ENCODE measurements at places on chromosomes 16 and 17.

DNA sequence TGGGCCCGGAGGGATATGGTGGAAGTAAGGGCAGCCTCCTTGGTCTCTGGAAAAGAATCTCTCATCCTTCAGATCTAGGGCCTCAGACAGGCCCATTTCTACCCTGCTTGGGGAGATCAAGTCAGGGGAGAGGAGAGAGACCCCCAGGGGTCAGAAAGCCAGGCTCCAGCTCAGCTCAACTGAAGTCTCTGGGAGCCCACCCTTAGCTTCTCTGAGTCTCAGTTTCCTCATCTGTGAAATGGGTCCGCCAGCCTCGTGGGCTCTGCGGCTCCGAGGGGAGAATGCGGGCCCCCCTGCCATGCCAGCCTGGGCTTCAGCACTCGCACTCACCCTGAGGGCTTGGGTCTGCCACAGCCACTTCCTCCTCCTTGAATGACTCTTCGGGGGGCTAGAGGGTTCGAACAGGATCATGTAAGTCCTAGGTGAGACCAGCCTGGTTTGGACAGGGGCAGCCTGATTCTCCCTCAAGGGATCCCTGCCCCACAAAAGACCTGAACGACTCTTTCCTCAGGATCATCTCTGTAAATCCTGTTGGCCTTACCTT is 6.7 kb downstream of the CNGB1 start:
- DNase-seq, result no peak

DNA sequence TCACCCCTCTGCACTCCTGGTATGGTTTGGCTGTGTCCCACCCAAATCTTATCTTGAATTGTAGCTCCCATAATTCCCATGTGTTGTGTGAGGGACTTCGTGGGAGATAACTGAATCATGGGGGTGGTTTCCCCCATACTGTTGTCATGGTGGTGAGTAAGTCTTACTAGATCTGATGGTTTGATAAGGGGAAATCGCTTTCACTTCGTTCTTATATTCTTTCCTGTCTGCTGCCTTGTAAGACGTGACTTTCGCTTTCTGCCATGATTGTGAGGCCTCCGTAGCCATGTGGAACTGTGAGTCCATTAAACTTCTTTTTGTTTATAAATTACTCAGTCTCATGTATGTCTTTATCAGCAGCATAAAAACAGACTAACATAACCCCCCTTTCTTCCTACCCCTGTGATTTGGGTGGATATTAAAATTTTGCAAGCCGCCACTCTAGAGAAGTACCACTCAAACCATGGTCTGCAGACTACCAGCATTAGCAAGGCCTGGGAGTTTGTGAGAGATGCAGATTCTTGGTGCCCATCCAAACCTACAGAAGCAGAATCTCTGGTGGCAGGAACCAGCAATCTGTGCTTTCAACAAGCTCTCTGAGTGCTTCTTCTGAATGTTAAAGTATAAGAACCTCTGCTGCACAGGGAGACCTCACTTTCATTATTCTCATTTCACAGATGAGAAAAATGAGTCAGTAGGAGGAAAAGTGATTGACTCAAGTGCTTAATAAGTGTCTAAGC is 999.5 kb upstream of the EEF2KMT start:
- DNase-seq, result no peak

GRCh38 chr16:87435372-87436224 is 43.5 kb downstream of the MAP1LC3B start:
- no peak for DNase-seq

GRCh38 chr17:41527063-41528023 is 765 bp downstream of the KRT19 start:
- DNase-seq, result no peak

- no peak for DNase-seq
Measured at GRCh38 chr16:11410376-11411058, 65.3 kb downstream of the RMI2 start.

- no peak for DNase-seq
Measured at GRCh38 chr17:56320443-56320842, 167.2 kb downstream of the ANKFN1 start.

DNA sequence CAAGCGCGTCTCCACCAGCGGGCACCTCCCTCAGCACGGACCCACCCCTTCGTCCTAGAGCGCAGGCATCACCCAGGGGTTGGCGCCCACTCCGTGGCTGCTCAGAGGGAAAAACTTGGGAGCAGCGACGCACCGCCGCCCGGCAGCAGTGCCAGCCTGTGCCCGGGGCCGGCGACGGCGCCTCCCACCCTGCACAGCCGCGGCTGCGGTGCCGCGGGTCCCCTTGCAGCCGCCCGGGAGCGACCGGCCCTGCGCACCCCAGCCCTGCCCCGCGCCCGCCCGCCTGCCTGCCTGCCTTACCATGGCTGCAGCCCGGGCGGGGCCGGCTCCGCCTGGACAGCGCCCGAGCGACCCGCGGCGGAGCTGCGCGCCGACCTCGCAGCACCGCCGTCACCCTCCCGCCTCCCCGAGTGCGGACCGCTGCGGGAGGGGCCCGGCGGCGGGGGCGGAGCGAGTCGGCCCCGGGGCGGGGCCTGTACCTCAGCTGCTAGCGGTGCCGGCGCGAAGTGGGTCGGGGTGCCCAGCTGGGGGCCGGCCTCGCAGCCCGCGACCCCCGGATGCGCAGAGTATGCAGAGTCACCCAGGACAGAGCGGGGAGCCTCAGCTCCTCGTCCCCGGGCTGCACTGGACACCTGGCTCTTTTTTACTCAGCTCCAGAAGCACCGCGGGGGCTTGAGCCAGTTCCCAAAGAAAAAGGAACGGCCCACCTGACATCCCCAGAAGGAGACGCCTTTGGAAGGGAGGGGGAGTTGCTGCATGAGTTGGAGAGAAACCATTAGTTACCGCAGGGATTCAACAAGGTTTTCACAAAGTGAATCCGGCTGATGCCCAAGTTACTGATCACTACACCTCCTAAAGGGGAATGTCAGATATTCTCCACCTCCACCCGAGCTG is 17.5 kb upstream of the MTMR4 start:
- peak; percentile 64 for DNase-seq

- DNase-seq, result peak; percentile 46
Measured at GRCh38 chr17:35368081-35368830, 5.2 kb downstream of the SLFN11 start.

GRCh38 chr17:2936351-2936750 is 127.1 kb downstream of the OR1D5 start:
- DNase-seq, result no peak

- no peak for DNase-seq
Measured at GRCh38 chr17:63647065-63647725, 25.0 kb downstream of the MAP3K3 start.

GRCh38 chr17:43106552-43106951 is 18.6 kb downstream of the BRCA1 start:
- no peak for DNase-seq

DNA sequence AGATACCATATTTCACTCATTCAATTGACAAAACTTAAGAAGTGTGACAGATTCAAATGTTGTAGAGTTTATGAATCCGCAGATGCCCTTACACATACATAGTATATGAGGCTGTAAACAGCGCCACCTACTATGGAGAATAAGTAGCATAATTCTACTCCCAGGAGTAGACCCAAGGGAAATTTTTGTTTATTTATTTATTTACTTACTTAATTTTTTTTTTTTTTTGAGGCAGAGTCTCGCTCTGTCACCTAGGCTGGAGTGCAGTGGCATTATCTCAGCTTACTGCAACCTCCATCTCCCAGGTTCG is 35.5 kb downstream of the GAN start:
- DNase-seq, result no peak

DNA sequence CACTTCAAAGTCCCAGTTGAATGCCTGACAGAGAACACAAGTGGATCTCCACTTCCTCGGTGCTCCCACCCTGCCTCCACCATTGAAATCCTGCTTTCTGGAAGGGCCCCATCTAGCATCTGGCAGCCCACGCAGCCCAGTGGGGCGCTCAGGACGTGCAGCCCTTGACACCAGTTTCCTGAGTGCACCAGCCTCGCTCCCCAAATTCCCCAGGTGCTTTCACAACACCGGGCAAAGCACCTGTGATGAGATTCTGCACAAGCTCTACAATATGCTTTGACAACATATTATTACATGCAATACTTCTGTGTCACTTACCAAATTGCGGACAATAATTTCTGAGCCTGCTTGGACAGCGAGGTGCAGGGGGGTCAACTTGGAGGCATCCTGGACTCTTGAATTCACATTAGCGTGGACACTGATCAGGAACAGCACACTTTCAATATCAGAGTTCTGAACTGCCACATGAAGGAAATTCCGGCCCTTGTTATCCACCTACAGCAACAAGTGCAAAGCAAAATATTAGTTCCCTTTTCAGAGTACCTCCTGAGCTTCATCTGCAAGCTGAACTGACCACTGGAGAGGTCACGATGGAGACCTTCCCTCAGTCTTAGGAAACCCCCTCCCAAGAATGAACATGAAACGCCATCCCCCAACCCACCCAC is 33.9 kb downstream of the CYB5D2 start:
- no peak for DNase-seq

DNA sequence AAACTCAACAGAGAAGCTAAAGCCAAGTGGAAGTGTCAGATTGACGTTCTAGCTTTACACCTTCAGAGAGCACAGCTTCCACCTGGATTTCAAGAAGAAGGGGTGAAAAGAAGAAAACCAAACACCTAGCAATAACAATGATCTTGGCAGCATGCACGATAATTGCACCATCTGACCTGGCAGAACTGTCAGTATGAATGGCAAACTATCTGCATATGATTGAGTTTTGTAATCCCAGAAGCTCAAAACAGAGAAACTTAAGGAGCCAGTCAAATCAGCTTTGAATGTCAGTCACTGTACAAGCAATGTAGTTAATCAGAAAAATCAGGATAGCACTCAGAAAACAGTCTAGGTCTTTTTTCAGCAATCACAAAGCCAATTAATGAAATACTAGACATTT is 427.1 kb downstream of the ZFHX3 start:
- no peak for DNase-seq

DNA sequence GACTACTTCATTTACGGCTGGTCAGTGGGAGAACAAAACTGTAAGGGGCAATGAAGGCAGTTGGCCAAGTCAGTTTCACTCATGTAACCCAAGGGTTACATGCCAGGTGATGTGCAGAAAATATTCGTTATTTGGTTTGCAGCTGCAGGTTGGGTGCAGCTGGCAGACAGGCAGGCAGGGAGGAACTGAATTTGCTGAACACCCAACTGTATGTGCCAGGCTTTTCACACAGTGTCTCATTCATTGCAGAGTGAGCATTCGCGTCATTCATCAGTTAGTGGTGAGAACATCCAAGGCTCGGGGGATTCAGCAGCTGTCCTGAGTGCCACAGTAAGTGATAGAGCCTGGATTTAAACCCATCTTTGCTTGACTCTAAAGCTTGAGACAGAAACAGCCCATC is 59.7 kb downstream of the ABCC6 start:
- no peak for DNase-seq

DNA sequence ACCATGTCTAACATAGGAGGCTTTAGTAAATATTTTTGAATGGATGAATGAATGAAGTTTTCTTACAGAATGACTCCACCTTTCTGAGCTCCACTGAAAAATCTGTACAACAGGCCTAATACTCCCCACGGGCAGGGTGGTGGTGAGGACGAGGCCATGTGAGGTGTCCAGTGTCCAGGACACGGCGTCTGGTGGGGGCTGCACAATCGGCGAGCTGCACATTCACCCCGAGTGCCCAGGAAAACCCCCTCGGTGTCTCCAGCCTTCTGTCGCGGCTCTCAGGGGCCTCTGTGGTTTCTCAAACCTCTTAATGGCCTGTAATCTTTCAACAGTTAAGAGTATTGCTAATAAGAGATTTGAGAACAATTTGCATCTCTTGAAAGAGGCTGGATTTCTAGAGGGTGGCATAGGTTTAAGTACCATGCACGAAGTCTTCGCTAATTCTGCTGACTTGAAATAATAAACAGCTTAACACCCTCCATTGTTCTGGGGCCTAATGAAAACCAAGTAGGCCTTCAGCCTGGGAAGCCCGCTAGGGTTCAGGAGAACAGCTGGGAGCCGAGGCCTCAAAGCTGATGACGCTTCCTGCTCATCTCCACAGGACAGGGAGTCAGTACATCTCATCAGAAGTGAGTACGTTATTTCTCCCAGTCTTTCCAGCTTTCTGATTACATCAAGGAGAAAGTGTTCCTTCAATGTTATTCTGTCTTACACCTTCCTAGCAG is 304.6 kb upstream of the FOXF1 start:
- DNase-seq, result no peak

- DNase-seq, result no peak
Measured at GRCh38 chr17:73349138-73349537, 37.3 kb upstream of the CDC42EP4 start.

DNA sequence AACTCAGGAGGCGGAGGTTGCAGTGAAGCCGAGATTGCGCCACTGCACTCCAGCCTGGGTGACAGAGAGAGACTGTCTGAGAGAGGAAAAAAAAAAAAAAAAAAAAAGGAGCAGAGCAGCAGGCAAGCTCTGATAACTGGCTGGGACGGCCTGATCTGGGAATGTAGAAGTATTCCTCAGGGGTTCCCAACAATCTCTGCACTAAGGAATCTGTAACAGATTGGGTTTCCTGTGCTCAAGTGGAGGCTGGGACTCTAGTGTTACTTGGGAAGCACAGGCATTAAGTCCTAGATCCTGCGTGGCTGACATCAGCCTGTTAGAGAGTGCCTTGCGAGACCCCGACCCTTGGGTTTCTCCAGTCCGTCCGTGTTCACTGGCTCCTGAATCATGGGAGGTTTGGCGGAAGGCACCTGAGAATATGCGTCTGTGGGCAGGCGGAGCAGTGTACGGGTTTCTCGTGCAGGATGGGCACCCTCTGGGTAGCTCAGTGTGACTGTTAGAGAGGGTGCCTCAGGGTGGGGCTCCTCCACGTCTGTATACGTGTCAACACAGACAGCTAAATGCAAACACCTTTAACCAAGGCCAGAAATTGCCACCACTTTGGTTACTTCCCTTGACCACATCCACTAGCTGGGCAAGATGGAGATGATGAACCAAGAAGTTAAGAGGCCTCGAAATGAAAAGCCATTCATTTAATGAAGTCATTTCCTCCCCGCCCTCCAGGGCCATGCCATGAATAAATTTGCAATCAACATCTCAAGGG is 174.9 kb upstream of the RPL38 start:
- DNase-seq, result no peak

- DNase-seq, result no peak
Measured at GRCh38 chr17:59287891-59288290, 43.6 kb upstream of the YPEL2 start.

DNA sequence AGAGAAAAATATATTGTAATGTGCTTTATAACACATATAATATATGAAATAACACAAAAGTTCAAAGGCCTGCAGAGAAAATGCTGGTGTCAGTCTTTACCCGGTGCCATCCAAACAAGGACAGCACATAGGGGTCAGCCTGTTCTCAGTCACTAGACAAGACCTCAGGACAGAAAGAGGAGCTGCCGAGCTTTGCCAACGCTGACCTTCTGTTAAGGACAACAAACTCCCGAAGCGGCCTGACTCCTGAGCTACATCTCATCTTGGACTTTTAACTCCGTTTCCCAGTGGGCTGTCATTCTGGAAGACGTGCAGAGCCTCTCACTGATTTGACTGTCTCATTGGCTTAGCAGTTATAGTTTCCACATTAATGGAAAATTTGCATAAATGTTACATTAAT is 6.9 kb downstream of the ELAC2 start:
- DNase-seq, result no peak
